ENCODE measurements at places on chromosomes 5 and 9.

GRCh38 chr5:154375329-154376008, 70.3 kb upstream of the SAP30L start:
- DNase-seq, result no peak

GRCh38 chr5:172533399-172534228, 79.3 kb upstream of the SH3PXD2B start:
- no peak for DNase-seq

GRCh38 chr9:136528716-136529341, 17.0 kb downstream of the NOTCH1 start:
- DNase-seq, result no peak

GRCh38 chr5:58958701-58959100, 375.8 kb downstream of the RAB3C start:
- peak; percentile 23 for DNase-seq

DNA sequence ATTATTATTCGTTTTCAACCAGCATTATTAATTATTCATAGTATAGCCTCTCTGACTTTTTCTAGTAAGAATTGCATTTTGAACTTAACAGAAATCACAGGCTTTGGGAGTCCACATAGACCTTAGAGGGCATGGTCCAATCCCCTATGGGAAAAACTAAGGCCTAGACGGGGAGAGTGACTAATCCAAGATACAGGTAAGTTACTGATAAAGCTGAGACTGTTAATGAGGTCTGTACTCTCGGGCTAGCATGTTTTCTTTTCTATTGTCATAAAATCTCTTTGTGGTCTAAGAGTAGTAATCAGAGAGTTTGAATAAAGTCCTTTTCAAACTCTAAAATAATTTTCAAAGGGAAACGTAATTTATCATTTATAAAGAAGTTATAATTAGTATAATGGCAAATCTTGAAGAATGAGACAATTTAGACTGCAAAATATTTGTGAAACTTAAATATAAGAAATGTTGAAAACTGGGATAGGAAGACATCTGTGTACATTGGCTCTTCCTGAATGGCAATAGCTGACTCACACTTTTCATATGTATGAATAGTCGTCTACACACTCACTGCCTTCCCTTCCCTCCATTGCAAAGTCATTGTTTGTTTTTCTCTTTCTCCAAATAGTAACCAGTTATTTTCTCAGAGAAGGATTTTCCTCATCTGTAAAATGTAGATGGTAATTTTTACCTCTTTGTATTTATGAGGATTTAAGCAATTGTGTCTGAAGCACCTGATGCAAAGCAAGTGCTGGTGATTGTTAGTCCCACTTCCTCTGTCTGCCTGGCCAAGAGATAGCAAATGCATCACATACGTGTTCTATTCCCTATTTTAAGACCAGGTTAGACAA, 207.9 kb upstream of the CD180 start:
- peak; percentile 60 for DNase-seq

DNA sequence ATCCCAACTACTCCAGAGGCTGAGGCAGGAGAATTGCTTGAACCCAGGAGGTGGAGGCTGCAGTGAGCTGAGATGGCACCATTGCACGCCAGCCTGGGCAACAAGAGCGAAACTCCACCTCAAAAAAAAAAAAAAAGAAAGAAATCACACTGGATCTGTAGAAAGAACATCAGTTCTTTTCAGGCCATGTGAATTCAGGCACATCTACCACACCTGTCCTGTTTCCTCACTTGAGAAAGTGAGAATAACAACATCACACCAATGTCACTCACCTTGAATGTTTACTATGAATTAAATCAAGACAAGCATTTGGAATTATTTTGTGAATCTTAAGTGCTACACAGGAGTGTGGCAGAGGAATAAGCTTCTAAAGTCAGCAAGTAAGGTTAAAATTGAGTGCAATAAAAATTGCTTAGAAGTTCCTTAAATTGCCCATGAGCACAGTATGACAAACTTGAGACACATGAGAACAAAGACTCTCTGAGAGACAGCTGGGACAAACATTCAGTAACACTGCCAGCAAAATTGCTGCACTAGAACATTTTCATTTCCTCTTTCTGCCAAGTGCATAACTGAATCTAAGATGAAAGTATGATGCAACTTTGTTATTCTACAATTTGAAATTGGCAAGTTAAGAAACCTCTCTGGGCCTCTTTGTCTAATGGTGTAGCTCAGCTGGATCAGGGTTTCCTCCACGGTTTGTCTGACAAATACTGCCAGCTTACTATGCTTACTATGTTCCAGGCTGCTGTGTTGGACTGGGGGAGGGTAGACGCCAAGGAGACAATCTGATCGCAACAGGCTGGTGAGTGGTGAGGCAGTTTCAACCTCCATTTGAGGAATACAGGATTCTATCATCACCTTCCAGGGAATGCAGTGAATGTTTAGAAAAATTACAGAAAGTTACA, 1.9 kb upstream of the RIC1 start:
- peak; percentile 71 for DNase-seq

- DNase-seq, result no peak
Observed at GRCh38 chr9:111919875-111920274, 23.3 kb downstream of the UGCG start.

GRCh38 chr5:111261610-111262009, 37.4 kb downstream of the CAMK4 start:
- peak; percentile 11 for DNase-seq

GRCh38 chr5:150377964-150378694, 20.6 kb downstream of the TCOF1 start:
- peak; percentile 73 for DNase-seq
